NCI-H1436 treated with DMSO at 0.1 percent for 48 hours (cell line): ENCODE measurements at places on chromosomes 16 and 17.

DNA sequence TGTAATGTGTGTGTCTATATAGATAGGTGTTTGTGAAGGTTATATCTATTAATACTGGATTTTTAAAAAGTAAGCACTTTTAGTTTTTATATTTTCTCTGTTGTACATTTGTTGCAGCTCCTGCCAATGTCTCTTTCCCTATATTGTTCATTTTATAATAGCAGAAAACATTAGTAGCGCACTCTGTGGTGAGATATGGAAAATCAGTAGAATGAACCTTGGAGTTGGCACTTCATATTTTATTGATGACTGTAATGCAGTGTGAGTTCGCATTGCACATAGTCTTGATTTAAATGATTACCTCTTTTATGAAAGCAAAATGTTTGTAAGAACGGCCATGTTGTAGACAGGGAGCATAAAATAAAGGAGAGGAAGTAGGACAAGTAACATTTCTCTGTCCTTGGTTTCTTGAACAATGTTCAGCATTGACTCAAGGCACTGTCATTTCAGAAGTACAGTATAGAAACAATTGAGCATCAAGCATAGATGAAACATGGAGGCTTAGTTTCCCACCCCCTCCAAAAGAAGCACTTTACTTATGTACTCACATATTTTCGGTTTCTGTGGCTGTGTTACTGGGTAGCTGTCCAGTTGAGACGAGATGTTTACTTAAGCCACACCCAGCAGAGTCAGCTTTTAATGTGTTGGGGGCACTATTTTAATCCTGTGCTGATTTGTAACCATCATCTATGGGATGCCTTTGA is 74.0 kb downstream of the TANC2 start:
- no peak for DNase-seq

GRCh38 chr17:32116937-32117336 is 25.4 kb upstream of the RHOT1 start:
- peak; percentile 73 for DNase-seq

GRCh38 chr16:1429631-1430030 is 1.2 kb upstream of the PERCC1 start:
- no peak for DNase-seq

DNA sequence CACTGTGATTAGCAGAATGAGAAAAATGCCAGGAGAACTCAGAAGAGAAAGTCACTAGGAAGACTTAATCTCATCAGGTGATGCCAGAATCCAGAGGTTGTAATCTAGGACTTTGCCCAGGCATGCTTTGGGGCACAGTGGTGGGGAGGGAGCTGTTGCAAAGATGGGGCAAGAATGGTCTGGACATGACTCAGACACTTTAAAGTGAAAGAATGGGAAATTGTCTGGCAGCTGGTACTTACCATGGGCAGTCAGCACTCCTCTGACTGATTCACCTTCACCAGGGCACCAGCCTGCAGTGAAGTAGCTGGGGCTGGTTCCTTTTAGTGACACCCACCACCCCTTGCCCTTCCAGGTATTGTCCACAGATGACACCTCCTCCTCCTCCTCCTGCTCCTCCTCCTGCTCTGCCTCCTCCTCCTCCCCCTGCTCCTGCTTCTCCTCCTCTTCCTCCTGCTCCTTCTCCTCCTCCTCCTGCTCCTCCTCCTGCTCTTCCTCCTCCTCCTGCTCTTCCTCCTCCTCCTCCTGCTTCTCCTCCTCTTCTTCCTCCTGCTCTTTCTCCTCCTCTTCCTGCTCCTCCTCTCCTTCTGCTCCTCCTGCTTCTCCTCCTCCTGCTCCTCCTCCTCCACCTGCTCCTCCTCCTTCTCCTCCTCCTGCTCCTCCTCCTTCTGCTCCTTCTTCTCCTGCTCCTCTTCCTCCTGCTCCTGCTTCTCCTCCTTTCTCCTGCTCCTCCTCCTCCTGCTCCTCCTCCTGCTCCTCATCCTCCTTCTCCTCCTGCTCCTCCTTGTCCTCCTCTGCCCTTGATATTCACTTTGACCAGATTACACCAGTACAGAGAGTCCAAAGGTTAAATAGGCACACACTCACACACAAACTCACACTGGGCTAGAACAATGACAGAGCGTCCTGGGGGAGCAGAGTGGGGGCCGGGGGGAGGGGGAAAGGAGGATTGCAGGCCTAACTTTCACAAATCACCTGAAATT is at the start of gene CHD9NB:
TSS of gene CHD9NB (minus strand) at position 379 of the 983 bp plus-strand sequence. CDS start 8,739 bp downstream, outside the sequence.
- no peak for DNase-seq

DNA sequence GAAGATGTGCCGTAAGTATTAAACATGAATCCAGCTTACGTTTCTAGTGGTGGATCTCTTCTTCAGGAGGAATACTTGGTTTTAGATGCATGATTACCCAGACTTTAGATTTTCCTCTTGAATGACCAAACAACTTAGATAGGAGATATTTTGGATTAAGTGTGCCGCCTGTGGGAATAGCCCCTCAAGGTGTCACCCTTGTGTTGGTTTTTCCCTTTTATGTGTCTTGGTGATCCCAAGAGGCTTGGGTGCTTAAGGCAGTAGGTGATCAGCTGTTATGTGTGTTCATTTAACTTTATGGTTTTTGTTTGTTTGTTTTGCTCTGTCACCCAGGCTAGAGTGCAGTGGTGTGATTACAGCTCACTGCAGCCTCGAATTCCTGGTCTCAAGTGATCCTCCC is 115.1 kb downstream of the PPM1E start:
- DNase-seq, result no peak

DNA sequence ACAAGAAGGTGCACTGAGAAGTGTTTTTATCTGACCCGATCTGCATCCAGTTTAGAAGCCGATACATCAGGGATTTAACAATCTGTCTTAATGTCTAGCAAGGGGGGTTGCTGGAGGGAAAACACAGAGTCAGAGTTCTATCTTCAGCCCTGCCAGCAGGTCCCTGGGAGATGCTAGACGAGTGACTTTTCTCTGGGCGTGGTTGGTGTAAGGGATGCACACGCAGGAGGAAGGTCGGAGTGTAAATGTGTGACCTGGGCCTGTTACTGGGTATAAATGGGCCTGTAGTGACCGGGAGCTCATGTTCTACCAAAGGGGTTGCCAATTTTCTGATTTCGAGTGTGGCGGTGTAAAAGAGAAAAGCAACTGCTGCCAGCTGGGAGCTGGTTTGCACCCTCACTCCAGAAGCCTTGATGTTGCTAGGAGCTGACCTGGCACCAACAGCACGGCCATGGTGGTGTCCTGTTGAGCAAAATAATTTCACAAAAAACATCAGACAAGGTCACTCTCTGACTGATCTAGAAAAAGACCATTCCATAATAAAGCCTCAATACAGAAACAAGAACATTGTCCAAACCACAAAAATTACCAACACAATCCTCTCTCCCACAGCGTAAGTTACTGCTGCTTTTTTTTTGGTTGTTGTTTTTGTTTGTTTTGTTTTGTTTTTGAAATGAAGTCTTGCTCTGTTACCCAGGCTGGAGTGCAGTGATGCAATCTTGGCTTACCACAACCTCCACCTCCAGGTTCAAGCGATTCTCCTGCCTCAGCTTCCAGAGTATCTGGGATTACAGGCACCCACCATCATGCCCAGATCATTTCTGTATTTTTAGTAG is 1.3 kb upstream of the KCTD13 start:
- DNase-seq, result no peak
